Retina (tissue), 1 donor: ENCODE measurements at places on chromosomes 12 and 14.

- no peak for DNase-seq
Measured at GRCh38 chr14:100466111-100466856, 120.9 kb downstream of the BEGAIN start.

GRCh38 chr12:92206596-92206995, 61.0 kb upstream of the BTG1 start:
- DNase-seq: no peak

DNA sequence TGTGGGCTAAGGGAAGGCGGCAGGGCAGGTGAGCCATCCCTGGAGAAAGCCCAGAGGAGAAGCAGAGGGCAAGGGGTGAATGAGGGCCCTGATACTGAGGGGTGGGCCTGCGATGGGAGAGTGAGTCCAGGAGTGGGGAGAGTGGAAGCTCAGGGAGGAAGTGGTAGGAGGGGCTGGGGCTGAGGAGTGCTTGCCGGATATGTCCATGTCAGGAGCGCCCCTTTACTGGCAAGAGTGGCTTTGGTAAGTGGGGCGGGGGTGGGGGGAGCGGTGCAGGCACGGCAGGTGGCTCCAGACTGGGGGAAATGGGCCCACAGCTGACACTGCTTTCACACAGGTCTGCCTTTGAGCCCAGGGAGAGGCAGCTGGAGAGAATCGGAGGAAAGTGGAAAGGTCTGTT, 86.4 kb upstream of the GPR68 start:
- no peak for DNase-seq

DNA sequence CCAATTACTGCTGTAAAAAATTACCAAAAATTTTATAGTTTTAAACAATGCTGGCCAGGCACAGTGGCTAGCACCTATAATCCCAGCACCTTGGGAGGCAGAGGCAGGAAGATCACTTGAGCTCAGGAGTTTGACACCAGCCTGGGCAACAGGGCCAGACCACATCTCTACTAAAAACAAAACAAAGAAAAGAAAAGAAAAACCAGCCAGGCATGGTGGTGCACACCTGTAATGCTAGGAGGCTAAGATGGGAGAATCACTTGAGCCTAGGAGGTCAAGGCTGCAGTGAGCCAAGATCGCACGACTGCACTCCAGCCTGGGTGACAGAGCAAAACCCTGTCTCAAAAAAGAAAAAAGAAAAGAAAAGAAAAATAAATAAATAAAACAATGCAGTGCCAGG, 54.0 kb upstream of the ARID2 start:
- no peak for DNase-seq

DNA sequence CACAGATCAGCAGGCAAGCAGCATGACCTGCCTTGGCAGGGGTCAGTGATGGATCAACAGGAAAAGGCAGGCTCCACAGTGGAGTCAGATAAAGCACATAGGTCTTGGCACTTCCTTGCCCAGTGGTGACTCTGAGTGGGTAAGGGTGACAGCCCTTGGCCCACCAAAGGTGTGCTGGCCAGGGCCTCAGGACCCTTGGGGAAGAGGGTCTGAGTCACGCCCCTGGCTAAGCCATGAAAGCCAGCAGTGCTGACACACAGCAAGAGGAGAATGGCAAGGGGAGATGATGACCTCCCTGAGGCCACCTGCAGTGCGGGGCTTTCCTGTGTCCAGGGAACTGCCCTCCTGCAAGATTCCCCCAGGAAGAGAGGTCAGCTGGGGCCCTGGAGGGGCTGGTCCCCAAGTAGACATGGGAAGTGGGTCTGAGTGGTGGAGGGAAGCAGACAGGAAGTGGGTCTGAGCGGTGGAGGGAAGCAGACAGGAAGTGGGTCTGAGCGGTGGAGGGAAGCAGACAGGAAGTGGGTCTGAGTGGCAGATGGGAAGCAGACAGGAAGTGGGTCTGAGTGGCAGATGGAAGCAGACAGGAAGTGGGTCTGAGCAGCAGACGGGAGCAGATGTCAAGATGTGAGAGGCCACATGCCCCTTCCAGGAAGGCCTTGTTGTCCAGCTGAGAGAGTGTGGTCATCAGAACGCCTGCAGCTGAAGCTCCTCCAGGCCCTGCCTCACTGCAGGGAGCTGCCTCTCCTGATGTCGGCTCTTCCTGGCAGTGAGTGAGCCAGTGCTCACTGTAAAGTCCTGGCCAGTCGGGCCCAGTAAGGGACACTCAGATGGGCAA, 34.8 kb downstream of the DIO3 start:
- DNase-seq: no peak

- DNase-seq: no peak
Measured at GRCh38 chr12:30286345-30286926, 409.2 kb downstream of the IPO8 start.

GRCh38 chr14:77301103-77301502, 19.6 kb downstream of the POMT2 start:
- peak; percentile 74 for DNase-seq

DNA sequence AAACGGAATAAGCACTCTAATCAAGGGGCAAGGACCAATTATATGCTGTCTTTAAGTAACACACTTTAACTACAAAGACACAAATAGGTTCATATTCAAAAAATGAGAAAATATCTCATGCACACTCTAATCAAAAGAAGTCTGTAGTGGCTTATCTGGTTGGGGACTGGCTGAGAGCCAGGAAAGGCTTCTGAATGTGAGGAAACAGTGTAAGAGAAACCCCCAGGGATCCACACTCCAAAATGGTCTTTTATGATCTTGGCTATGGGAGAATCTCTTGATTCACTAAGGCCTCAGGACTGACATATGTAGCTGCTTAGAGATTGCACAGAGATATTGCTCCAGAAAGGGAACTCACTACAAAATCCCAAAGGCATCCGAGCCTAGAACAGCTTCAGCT, 10.3 kb downstream of the CTSG start:
- DNase-seq: no peak

DNA sequence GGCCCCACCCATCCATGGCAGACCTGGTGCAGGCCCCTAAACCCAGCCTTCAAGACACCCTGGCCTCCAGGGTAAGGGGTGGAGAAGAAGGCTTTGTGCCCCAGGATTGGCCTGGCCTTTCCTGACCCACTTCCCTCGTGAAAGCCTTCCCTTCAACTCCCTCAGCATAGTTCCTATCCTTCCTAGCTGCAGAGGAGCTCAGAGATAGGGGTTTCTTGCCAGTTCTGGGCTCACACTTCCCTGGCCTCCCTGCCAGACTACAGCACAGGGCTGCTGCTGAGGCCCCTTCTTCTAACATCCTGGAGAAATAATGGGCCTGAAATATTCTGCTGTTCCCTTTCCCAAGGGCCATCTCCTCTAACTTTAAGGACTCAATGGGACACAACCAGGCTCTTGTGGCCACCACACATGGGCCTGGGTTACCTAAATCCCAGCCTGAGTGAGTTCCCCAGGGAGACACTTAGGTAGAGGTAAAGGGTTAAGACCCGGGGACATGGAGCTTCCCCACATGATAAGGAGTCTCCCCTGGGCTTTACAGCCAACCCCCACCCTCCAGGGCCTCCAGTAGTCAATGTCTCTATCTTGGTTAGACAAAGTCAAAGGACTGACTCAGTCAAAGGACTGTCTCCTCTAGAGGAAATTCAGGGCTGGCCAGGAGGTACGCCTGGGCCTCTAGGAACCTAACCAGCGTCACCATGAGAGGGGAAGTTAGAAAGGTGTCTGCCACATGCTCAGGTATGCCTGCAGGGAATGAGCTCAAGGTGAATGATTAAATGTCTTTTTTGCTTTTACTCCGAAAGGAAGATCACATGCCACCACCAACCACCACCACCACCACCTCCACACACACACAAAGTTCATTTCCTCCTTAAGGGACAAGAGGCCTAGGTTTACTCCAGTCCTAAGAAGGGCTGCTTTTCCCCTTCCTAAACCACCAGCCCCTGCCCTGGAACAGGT, 7.1 kb downstream of the ZFP36L1 start:
- peak; percentile 45 for DNase-seq

- no peak for DNase-seq
Measured at GRCh38 chr14:103702497-103703432, 12.5 kb downstream of the XRCC3 start.

GRCh38 chr12:129127211-129127610, 273.9 kb downstream of the GLT1D1 start:
- no peak for DNase-seq

DNA sequence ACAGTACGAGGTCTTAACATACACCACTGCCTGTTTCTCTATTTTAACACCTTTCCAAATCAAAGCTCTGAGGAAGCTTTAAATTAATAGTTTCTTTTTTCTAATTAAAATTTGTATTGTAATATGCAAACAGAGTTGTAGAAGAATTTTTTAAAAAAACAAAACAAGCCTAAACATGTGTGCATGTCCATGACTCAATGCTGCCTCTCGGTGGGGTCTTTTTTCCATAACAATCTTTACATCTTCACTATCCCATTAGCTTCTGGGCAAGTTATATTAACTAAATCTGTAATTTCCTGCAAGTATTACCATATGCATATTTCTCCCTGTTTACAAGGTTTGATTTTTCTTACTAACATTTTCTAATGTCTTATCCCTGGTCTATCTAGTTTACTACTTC, 143.9 kb upstream of the NAV3 start:
- DNase-seq: peak; percentile 22

GRCh38 chr12:111685322-111685810, 390 bp downstream of the BRAP start:
- DNase-seq: no peak

DNA sequence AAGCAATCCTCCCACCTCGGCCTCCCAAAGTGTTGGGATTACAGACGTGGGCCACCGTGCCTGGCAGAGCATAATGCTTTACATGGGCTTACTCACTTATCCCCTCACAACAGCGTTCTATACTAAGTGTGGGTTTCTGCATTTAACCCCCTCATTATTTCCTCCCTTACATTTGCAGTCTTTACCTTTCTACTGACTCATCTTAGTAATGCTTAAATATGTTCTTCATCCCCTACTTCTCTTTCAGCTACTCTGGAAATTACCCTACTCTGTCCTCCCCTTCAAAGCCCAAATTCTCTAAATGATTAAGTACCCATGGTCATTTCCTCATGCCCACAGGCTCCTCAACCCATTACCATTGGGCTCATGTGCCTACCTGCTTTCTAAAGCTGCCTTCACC, 40.7 kb downstream of the NKX2-1 start:
- DNase-seq: no peak

- peak; percentile 81 for DNase-seq
Measured at GRCh38 chr12:124913474-124914391, 717 bp downstream of the UBC start.

DNA sequence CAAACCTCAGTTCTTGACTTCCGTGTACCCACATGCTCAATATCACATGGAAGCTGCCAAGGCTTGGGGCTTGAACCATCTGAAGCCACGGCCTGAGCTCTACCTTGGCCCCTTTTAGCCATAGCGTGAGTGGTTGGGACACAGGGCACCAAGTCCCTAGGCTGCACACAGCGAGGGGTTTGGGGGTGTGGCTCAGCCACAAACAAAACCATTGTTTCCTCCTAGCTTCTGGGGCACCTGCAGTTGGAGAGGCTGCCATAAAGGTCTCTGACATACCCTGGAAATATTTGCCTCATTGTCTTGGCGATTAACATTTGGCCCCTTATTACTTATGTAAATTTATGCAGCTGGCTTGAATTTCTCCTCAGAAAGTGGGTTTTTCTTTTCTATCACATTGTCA, 628.6 kb downstream of the NRXN3 start:
- DNase-seq: no peak

DNA sequence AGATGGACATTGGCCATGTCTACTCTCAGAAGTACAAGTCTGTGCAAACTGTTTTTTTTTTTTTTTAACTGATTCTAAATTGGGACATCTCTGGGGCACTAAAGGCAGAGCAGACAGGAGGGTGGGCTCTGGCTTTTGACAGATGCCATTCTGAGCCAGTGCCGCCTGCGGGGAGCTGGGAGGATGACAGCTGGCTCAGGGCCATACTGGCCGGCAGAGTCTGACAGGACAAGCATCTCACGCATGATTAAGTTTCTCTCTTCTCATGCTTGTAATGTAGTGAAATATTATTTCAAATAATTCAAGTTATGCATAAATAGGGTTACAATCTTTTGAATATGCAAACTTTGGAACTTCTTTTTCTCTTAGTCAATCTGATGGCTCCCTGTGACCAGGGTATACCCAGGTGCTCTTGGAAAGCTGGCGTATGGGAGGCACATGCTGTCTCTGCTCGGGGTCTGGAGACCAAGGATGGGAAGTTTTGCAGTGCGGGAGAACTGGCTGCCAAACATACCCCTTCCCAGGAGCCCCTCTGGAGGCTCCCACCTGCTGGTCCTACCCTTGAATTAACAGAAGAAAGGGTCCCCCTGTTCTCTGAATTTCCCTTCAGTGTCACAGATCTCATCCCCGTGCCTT, 7.6 kb downstream of the CDCA4 start:
- peak; percentile 48 for DNase-seq

GRCh38 chr12:104802208-104802607, 155.9 kb downstream of the SLC41A2 start:
- DNase-seq: no peak

- peak; percentile 30 for DNase-seq
Measured at GRCh38 chr12:110199339-110200123, 75.4 kb downstream of the IFT81 start.

- DNase-seq: no peak
Measured at GRCh38 chr14:22200977-22201605, 387.9 kb downstream of the DAD1 start.

DNA sequence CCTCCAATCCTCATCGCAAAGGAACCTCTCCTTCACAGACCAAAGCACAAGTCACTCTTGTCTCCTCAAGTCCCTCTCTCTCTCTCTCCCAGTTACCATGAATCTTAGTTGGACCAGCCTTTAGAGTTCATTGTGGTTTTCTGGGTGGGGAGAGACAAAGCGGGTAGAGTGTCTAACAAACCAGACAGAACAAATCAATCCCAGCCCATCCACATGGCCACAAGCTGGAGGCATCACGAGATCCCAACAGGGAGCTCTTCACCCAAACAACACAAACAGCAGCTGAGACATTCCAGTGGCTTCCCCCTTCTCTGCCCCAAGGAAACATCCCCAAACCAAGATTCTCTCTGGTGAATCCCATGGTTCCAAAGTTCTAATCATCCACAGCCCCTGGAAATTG, 22.4 kb downstream of the ACTN1 start:
- no peak for DNase-seq
